ENCODE measurements at places on chromosomes 12 and 14.

DNA sequence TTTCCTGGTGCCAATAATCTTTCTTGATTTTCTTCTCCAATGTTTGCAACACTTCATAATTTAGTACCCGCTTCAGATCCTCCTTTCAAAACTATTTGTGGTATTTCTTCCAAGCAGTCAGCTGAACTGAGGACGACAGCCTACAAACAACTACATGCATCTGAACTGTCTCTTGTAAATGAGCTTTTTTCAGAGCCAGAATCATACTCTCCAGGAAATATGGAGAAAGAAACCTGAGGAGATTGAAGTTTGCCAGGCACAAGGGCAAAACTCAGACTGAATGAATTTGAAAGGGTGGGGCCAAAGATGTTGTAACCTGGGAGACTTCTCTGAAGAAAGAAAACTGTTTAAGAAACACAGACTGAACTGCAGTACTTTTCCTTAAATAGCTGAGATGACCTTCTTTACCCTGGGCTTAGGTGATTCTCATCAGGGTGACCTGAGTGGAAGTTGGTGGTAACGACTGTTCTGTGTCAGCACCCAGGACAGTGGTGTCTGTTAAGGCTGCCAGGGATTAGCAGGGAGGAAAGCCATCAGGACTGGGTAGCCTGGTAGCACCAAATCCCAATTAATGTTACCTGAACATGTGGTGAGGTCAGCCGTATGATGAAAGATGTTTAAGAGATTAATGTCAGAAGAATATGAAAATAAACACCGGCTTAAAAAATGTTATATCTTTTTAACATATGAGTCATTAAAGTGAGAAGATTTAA is 95.0 kb downstream of the TGFB3 start:
- DNase-seq = no peak

DNA sequence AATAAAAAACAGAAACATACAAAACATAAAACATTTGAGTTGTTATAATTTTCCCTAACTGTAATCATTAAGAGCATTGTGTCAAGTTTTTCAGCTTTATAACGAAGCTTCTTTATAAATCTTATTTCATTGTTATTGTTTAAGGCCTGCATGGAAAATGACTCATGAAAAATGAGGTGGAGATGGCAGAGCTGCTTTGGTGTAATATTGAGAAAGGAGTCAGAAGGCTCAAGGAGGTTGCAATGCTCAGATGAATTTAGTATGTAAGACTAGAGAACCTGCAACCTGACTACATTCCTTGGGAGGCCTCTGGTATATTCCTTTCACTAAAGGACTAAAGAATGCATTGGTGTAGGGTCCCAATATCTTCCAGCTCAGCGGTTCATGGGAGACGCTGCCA is 61.5 kb downstream of the TMEM30B start:
- DNase-seq = no peak

DNA sequence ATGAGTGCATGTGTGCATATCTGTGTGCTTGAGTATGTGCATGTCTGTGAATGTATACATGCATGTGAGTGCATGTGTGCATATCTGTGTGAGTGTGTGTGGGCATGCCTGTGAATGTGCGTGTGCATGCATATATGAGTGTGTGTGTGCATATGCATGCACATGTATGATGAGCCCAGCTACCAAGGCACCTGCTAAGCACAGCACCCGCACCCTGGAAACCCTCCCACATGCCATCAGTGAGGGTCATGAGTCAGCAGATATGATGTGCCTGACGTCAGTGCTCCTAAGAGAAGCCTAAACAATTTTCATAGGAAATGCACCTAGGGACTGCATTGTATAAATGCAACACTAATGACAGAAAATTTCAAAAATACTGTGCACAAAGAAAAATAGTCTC is 151.1 kb downstream of the KIF26A start:
- DNase-seq = no peak

DNA sequence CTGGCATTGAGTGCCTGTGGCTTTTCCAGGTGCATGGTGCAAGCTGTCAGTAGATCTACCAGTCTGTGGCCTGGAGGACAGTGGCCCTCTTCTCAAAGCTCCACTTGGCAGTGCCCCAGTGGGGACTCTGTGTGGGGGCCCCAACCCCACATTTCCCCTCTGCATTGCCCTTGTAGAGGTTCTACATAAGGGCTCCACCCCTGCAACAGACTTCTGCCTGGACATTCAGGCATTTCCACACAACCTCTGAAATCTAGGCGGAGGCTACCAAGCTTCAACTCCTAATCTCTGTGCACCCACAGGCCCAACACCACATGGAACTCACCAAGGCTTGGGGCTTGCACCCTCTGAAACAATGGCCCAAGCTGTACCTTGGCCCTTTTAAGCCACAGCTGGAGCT is 102.7 kb upstream of the PLEKHG7 start:
- DNase-seq = no peak

GRCh38 chr14:97930166-97930565 is 1133.0 kb downstream of the VRK1 start:
- no peak for DNase-seq

DNA sequence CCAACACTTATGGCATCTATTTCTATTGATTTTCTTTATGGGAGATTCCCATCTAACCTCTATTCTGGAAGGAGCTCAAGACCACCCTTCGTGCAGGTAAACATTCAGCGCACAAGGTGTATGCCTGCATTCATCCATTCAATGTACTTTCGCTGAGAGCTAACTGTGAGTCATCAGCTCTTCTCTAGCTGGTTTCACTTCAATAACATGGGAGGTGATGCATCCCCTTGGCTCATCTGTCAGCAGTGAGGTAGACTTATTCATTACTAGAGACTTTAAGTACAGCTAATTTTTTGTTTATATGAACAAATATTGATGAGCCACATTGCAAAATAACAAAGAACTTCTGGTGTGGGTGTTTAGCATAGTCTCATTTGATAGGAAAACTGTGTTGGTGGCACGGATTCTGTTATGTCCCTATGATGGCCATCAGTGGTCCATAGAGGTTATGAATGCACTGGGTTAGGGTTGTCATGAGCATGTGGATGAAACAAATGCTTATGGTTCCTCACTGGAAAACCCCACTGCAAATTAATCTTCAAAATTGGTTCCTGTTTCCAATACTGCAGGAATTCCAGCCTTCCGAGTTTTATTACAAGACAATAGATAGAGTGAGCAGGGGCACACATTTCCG is 1151.0 kb downstream of the BCL11B start:
- DNase-seq = no peak

- DNase-seq = no peak
These were observed 21.4 kb upstream of the IGF1 start for GRCh38 chr12:102501773-102502172.

DNA sequence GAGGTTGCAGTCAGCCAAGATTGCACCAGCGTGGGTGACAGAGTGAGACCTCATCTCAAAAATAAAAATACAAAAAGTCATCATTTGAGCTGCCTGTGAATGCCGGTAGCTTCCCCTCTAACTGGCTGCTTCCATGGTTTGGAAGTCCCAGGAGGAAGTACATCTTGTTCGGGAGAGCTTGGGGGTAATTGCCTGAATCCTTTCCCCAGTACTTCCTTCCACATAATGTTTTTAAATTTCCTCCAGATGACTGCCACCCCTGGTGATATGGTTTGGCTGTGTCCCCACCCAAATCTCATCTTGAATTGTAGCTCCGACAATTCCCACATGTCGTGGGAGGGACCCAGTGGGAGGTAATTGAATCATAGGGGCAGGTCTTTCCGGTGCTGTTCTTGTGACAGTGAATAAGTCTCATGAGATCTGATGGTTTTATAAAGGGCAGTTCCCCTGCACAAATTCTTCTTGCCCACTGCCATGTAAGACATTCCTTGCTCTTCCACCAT is 87.2 kb downstream of the SPRING1 start:
- DNase-seq = no peak

- DNase-seq = no peak
These were observed 47.1 kb upstream of the ANKS1B start for GRCh38 chr12:100031836-100032235.

GRCh38 chr14:100975671-100976070 is 72.1 kb upstream of the RTL1 start:
- no peak for DNase-seq

DNA sequence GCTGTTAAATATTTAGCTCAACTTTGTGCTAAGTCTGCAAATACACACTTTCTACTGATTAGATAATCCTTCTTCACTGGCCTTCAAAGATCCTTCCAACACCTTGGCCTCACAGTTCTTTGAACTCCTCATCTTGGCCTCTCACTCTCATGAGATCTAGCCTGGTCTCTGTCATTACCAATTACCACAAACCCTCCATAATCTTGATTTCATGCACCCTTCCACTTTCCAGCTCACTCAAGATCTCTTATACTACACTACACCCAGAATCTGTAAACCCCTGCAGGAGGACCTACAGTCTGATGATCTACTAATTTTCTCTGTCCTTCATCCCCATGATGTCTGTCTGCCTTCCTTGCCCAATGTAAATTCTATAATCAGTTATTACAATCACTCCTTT is 71.1 kb downstream of the DUSP16 start:
- no peak for DNase-seq

- DNase-seq = no peak
These were observed 8.4 kb downstream of the KRT3 start for GRCh38 chr12:52787324-52788191.

- DNase-seq = peak; percentile 10
These were observed 24.1 kb downstream of the DDX47 start for GRCh38 chr12:12837025-12837812.

DNA sequence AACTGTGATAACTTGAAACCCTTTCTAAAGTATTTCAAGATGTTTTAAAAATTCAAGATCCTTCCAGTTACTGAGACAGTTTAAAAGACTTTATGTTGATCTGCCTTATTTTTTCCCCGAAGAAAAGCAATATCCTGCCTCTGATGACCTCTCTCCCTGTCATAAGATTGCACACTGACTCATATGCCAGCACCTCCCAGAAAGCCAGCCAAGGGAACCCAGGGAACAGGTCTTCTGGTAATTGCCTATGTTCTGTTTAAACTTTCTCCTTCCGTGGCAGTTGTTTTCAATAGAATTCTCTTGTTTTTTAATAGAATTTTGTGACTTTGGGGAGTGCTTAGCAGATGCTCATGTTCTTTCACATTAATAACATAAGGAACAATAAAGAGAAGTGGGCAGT is 300.2 kb upstream of the PRKD1 start:
- no peak for DNase-seq

GRCh38 chr12:12560587-12561370 is 1.9 kb downstream of the DUSP16 start:
- no peak for DNase-seq

DNA sequence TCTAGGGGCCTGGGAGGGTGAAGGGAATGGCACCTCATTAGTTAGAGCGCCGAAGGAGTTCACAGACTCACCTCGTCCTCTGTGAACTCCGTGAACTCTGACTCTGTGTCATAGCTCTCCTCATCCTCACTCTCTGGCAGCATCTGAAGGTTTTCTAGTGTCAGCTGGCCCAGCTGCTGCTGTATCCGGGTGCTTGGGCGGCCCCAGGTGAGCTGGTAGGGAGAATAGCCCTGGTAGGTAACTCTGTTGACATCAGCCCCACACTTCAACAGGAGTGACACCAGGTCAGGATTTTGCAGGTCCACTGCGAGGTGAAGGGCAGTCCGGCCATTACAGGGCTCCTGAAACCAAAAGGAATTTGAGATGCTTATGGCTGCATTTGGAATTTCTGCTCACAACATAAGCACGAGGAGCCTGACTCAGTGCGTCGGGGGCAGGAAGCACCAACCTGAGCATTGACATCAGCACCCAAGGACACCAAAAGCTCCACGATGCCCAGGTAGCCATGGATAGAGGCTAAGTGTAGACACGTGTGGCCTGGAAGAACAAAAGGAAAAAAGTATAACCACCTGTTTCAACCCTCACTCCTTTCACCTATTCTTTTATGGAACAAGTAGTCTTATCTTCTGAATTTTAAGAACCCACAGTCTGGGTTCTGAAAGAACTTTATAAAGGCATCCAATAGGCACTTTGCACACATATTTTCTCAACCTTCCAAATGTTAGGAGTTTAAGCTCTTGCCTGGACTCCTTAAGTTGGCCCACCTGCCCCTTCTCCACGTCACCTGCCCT is 2.0 kb downstream of the NFKBIA start:
- no peak for DNase-seq

DNA sequence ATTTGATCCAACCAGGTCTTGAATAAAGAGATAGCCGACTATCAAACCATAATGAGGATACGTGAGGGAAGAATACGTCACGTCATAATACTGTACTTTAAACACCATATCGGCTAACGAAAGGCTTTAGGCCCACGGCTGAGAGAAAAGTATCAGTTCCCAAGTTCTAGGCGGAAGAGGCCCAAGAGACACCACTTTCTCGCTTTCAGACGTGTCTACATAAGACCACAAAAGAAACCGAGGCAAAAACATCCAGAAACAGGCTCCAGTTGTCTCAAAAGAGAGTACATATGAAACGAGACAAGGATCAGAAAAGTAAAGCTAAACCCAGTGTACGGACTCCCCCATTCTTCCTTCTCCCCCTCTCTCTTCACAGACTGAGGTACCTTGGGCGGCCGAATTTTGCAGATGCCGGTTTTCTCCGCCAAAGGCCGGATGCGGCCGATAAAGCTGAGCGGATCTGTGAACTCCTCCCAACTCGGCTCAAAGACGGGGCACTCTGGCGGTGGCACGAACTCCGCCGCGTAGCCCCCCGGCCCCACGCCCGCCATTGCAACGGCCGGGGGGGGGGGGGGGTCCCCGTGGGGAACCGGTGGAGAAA is 479 bp downstream of the KDM5A start:
- DNase-seq = no peak

DNA sequence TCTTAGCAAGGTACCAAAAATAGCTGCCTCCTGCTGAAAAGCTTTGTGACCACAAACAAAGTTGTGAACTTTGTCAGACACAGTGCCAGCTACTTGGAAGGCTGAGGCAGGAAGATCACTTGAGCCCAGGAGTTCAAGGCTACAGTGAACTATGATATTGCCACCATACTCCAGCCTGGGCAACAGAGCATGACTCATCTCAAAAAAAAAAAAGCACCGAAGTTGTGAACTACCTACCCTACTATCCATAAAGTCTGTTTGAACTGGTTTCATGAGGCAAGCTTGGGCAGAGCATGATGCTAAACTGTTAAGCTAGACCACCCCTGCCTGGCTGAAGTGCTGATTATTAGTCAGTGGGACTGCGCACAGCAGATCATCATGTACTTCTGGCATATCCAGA is 75.5 kb downstream of the RAD52 start:
- DNase-seq = no peak

DNA sequence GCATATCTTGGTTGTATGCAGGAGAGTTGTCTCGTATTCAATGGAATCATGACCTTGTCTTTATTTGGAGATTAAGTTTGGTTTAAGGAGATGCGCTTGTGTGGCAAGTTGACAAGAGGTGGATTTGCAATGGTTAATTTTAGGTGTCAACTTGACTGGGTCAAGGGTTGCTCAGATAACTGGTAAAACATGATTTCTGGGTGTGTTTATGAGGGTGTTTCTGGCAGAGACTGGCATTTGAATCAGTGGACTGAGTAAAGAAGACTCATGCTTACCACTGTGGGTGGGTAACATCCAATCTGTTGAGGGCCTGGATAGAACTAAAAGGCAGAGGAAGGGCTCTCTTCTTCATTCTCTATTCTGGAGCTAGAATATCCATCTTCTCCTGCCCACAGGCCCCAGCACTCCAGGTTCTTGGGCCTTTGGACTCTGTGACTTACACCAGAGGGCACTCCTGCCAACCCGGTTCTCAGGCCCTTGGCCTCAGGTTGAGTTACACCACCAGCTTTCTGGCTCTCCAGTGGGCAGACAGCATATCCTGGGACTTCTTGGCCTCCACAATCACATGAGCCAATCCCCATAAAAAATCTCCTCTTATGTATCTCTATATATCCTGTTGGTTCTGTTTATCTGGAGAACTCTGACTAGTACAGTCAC is 141.5 kb upstream of the ARID2 start:
- DNase-seq = no peak

GRCh38 chr14:63277591-63278183 is 41.0 kb downstream of the GPHB5 start:
- no peak for DNase-seq

Measured in GDM1 (cell line).